ENCODE measurements at places on chromosomes 3 and 15.

DNA sequence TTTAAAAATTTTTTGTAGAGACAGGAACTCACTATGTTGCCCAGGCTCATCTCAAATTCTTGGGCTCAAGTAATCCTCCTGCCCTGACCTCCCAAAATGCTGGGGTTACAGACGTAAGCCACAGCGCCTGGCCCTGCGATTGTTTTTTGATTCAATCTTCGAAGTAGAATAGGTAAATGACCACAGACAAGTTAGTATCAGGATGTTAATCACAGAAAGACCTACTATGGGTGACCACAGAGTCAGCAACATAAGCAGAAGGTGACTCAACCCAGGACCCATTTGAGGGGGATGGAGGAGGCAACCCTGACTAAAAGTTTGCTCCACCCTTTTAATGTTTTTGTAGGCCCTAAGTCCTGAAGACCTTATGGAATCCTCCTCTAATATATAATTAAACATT is 10.0 kb upstream of the USP3 start:
- no peak for DNase-seq

DNA sequence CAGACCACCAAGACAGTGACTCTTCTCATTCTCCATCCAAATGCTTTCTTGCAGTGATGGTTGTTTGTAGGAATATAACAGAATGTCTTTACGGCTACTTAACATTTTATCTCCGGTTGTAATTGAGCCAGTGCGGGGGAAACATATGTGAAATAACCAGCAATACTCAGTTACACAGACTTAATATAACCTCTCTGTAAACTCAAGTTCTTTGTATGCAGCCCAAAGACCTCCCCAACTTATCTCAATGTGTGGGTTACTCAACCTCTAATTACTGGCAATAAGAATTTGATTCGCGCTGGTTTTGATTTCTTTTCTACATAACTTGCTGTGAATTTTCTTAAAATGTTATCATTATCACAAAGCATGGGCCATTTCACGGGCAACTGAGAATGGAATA is 250.6 kb downstream of the TAFA4 start:
- DNase-seq, result no peak

DNA sequence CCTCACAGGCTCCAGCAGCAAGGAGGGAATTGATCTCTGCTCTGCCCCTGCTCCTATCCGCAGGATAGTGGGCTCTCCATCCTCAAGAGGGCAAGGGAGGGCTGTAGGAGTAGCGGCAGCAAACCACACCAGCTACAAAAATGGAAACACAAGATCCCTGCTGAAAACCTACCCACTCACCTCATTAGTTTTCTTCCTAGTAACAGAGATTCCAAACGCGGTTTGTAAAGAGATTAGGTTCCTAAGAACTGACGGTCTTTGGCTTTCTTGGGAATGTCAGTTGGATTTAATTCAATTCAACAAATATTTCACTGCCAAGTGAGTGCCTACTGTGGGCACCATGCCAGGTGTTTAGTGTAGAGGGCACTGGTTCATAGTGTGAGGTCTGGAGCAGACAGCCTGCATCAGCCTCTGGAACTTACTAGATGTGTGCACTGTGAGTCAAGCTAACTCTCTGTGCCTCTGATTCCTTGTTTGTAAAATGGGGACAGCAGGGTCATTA is 84.7 kb downstream of the MRPL46 start:
- no peak for DNase-seq

GRCh38 chr15:81830520-81830919 is 215.3 kb downstream of the MEX3B start:
- no peak for DNase-seq

Measured in fibroblast of upper back skin (primary cell).